ENCODE measurements at places on chromosomes 5 and 9. TPM values are rescaled to one million over a fixed set of nuclear protein-coding genes. Genes with fewer than 3 reads are reported as not detected.

Gene PCDHA12
- total RNA-seq: 5.1 TPM

Gene LMX1B
- 12.9 TPM for total RNA-seq

Gene CEL
- 0.77 TPM for total RNA-seq

Gene KLF4
- 15.4 TPM for total RNA-seq

Gene LOX
- 85.4 TPM for total RNA-seq

Gene PCDHGA1
- 1.8 TPM for total RNA-seq
